ENCODE measurements at places on chromosomes 6 and 20.

- H3K27ac ChIP-seq: no peak overlapping the region
- H3K27me3 ChIP-seq: no peaks in the 10 kb centered on the region
- H3K4me1 ChIP-seq: no peaks in the 10 kb centered on the region
- DNase-seq: no peak
- no peak overlapping the region for H3K4me3 ChIP-seq
Measured at GRCh38 chr20:35368666-35369423, 42.9 kb downstream of the UQCC1 start.

- no peaks in the 10 kb centered on the region for H3K36me3 ChIP-seq
- DNase-seq: no peak
- H3K27me3 ChIP-seq: no peaks in the 10 kb centered on the region
- no peak overlapping the region for H3K4me3 ChIP-seq
- H3K4me1 ChIP-seq: peaks cover 1% of the 10 kb centered on the region
Measured at GRCh38 chr6:130841128-130841728, 14.0 kb downstream of the SMLR1 start.

DNA sequence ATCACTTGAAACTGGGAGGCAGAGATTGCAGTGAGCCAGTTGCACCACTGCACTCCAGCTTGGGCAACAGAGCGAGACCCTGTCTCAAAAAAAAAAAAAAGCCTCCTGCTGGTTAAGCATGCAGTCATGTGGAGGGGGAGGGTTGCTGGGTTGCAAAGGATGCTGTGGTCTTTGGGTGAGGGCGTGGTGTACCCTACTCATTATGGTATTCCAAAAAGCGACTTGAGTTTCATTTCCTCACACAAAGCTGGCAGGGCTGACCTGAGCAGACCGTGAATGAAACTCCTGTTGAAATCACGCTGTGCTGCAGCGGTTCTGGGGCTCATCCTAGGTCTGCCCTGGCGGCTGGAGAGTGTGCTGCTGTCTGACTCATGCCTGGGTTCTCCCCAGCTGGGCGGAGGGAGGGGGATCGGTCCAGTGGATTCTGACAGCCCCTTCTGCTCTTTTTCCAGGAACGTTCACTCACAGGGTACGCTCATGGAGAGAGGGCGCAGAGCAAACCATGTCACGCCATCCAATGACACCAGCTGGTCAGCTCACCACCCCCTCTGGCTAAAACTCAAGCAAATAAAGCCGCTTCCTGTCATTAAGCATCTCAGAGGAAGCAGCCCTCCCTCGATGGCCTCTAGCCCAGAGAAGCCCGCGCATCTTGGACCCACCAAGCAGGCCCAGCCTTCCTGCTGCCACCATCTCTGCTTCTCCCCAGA lies 166.2 kb downstream of the SCML4 start:
- H3K36me3 ChIP-seq: no peaks in the 10 kb centered on the region
- no peak for DNase-seq
- no peak overlapping the region for H3K4me3 ChIP-seq
- H3K27ac ChIP-seq: no peak overlapping the region

GRCh38 chr20:1184638-1185315 lies at the start of gene TMEM74B:
TMEM74B (minus strand) TSS chr20:1184981; CDS start chr20:1183801, 1,180 bp downstream.
- peaks cover 5% of the 10 kb centered on the region for H3K4me1 ChIP-seq
- H3K36me3 ChIP-seq: no peaks in the 10 kb centered on the region
- H3K27me3 ChIP-seq: peaks cover 11% of the 10 kb centered on the region

GRCh38 chr6:10658910-10659698 lies 35.3 kb downstream of the C6orf52 start:
- H3K36me3 ChIP-seq: no peaks in the 10 kb centered on the region
- no peaks in the 10 kb centered on the region for H3K27me3 ChIP-seq
- no peak overlapping the region for H3K4me3 ChIP-seq
- no peaks in the 10 kb centered on the region for H3K4me1 ChIP-seq

Measured in iPS DF 6.9 (cell line).